Activated CD4-positive, alpha-beta memory T cell treated with anti-CD3 and anti-CD28 coated beads for 36 hours (primary cell): ENCODE measurements at places on chromosomes 6 and 20. TPM values are rescaled to one million over a fixed set of nuclear protein-coding genes. Genes with fewer than 3 reads are reported as not detected.

DNA sequence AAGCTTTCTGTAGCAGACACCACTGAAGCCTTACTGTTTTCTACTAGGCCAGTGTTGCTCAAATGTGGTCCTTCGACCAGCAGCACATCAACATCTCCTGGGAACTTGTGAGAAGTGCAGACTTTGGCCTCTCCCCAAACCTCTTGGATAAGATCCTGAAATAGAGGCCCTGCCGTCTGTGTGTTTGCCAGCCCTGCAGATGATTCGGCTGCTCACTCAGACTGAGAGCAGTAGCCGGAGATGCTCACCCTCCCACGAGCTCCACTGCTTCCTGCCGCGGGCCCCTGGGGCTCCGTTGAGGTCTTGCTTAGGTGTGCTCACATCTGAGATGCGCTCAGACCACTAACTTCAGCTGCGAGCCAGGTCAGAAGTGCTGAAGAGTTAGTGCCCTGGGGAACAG, 129.5 kb upstream of the SSTR4 start:
- DNase-seq = no peak

DNA sequence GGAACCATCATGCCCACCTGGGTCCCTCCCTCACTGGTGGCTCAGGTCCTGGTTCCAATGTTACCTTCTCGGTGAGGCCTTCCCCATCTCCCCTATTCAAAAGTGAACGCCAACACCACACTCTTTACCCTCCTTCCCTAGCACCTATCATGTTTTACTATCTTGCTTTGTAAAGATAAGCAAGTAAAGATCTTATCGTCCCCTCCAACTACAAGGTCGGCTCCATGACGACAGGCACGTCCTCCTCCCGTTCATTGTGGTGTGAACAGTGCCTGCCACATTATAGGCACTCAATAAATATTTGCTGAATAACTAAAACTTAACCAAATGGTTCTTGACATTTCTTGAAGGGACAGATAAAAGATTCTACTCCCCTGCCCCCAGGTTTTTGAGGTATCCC, 147.1 kb downstream of the PREX1 start:
- DNase-seq = no peak

- no peak for DNase-seq
Measured at GRCh38 chr20:58595167-58595566, 55.9 kb upstream of the STX16 start.

- no peak for DNase-seq
Measured at GRCh38 chr6:114634016-114634415, 291.2 kb upstream of the HS3ST5 start.

Gene SMLR1
- not detected for total RNA-seq

Gene GPLD1
- 0.29 TPM for total RNA-seq
